ENCODE measurements at places on chromosomes 2 and 18.

GRCh38 chr2:11498543-11499034 is 32.6 kb upstream of the E2F6 start:
- DNase-seq: no peak

DNA sequence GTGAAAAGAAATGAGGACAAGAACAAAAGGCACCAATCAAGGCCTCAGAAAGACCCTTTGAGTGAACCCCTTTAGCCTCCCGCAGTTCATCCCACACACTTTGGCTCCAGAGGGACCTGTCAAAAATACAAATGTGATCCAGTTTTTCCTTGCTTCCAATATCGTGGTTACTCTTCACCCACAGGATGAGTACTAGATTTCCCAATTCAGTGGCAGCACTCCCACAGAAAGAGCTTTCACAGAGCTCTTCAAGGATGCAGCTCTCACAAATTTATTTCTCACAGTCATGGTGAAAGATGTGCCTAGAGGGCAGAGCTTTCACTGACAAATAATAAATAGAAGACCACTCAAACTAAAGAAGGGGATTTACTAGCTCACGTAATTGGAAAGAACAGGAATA is 3.0 kb upstream of the GFPT1 start:
- no peak for DNase-seq

DNA sequence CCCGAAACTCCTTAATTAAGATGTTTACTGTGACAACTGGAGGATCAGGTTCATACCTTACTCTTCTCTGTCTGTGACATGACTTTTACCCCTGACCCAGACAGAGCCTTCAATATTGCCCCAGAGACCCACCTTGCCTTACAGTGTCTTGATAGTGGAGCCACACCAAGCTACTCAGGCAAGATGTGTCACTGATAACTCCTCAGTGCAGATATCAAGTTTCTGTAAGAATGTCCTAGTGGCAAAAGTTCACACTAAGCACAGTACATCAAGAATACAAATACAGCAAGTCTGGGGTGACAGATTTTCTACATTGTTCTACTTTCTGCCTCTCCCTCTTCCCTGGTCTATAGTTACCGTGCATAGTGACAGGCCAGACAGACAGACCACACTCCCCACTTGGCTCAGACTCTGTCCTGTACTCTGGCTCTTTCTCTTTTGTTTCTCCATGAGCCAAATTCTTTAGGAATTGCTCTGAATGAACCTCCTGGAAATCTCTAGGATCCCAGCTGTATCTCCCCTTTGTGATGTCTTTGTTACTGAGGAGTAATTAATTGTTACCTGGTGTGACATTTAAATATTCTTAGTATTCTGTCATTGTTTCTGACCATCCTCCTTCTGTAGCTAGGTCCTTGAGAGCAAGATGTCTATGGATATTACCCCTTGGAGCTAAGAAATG is 24.1 kb upstream of the APOB start:
- no peak for DNase-seq

DNA sequence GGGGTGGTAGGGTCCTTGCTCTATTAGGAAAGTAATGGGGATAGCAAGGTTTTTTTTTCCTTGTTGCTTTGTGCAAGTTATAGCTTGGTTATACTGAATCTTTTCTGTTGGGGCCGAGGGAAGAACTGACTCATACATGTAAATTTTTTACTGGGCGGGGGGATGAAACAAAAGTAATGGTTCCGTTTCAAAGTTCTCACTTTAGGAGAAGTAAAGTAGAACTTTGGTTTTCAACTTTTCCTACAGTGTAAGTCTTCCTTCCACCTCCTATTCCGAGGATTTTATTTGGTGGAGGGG is 1.1 kb downstream of the AFTPH start:
- DNase-seq: no peak

GRCh38 chr2:44969936-44970335 is 28.4 kb downstream of the SIX3 start:
- no peak for DNase-seq

- no peak for DNase-seq
These were observed 222.4 kb upstream of the OSR1 start for GRCh38 chr2:19580830-19581229.

GRCh38 chr2:213317929-213318328 is 33.7 kb downstream of the SPAG16 start:
- DNase-seq: no peak

DNA sequence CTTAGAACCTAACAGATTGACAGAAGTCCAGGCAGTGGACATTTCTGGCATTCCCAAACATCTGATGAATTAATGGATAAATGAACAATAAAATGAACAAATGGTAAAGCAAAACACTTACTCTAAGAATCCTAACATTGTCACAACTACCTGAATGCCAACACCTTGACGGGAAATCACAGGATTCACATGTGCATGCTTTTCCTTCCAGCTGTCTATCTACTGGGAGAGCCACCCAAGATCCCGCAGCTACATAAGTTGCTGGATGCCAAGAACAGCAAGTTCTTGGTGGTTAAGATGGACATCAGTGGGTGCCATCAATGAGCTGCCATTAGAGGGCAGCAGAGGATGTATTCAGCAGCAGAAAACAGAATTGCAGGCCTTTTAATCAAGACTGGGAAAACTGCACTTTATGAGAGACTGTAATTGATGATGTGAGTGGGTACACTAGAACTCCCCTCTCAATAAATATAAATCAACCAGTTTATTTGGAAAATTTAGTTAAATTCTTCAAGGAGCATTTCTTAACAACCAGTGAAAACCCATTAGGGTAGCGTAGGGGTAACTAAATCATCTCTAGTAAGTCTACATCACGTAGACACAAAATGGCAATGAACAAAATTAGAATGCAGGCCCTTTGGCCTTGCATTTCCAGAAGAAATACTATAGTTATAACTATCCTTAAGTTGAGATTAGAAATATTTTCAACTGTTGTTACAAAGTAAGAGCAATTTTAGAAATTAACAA is 45.6 kb downstream of the SESTD1 start:
- DNase-seq: peak; percentile 50

GRCh38 chr2:38602136-38602731 is 494 bp downstream of the HNRNPLL start:
- DNase-seq: no peak

Data from CD4-positive, alpha-beta T cell (primary cell).